ENCODE measurements at places on chromosomes 6 and 20. TPM values are rescaled to one million over a fixed set of nuclear protein-coding genes. Genes with fewer than 3 reads are reported as not detected.

- DNase-seq: no peak
- no peaks in the 10 kb centered on the region for H3K27me3 ChIP-seq
- no peaks in the 10 kb centered on the region for H3K36me3 ChIP-seq
- no peaks in the 10 kb centered on the region for H3K4me1 ChIP-seq
Measured at GRCh38 chr6:154139892-154140291, 100.9 kb downstream of the OPRM1 start.

DNA sequence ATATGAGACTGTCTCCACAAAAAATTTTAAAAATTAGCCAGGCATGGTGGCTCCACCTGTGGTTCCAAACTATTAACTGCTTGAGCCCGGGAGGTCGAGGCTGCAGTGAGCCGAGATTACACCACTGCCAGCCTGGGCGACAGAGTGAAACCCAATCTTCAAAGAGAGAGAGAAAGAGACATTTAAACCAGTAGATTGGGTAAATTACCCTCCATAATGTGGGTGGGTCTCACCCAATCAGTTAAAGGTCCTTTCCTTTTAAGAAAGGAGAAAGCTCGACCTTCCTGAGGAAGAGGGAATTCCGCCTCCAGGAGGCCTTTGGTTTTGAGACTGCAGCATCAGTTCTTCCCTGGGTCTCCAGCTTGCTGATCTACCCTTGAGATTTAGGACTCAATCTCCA is 25.2 kb upstream of the SCML4 start:
- H3K36me3 ChIP-seq: no peaks in the 10 kb centered on the region
- H3K27ac ChIP-seq: no peak overlapping the region
- H3K4me1 ChIP-seq: no peaks in the 10 kb centered on the region
- H3K4me3 ChIP-seq: no peak overlapping the region
- no peak for DNase-seq
- H3K27me3 ChIP-seq: no peaks in the 10 kb centered on the region

DNA sequence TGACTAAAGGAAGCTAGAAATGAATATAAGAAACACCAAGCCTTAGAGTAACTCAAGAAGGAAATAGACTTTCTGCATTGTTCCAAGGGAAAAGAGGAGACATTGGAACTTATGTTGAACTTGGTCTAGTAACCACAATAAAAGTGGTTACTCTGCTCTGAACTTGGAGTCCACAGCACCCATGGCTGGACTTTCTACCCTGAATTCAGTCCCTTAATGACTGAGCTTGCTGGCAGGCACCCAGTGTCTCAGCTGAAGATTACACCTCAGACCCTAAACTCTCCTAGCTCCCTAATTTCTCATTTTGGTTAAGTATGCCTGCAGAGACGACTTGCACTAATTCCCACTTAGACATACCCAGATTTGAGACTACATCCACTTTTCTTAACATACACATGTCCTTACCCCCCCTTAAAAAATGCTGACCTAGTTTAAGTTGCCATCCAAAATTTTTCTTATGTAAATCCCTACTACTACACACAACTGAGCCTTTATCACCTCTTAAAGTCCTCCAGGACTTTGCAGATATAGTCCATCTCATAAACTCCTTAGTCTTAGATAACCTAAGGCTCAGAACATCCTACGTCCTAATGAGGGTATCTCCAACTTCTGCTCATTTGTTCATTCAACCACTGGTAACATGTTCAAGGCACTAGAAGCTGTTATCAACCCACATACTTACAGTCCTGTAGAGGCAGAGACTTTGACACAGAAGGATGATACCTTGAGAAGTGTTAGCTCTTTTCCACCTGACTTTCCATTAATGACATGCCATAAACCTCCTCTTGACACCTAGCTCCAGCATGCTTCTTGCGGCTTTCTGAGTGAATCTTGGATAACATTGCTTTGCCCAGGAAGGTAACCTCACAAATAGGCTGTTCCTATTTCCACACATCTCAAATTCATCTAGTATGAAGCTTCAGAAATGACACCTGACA is 129.8 kb downstream of the ALDH8A1 start:
- no peaks in the 10 kb centered on the region for H3K4me1 ChIP-seq
- H3K27me3 ChIP-seq: no peaks in the 10 kb centered on the region
- no peak for DNase-seq
- no peak overlapping the region for H3K27ac ChIP-seq

GRCh38 chr6:25481267-25481666 is 170.7 kb upstream of the SCGN start:
- H3K4me3 ChIP-seq: no peak overlapping the region
- no peaks in the 10 kb centered on the region for H3K36me3 ChIP-seq
- H3K4me1 ChIP-seq: no peaks in the 10 kb centered on the region
- no peak for DNase-seq

DNA sequence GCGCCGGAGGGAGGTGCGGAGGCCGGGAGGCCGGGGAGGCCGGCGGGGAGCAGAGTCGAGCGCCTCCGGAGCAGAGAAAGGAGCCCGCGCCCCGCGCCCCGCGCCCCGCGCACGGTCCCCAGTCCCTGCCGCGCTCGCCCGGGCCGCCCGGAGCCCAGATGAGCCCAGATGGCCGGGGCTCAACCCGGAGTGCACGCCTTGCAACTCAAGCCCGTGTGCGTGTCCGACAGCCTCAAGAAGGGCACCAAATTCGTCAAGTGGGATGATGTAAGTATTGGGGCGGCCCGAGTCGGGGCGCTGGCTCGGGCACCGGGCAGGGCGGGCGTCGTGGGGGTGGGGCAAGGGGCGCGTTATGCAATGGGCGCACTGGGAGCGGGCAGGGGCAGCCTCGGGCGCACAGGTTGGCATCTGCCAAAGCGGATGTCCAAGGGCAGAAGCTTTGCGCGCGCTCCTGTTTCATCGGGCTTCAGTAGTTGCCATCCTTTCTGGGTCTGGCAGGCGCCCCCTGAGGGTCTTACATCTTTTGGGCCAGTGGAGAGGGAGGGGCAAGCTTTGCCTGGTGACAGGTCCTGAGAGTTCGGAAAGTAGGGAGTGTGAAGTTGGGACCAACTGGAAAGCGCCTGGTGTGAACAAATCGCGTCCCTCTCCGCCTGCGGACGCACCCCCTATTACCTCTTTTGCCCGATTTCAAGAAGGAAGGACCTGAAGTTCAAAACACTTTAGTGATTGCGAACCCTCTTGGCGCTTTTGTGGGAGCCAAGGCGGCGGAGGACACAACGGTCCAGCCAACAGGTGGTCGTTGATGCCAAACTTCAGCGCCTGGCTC is 631 bp downstream of the PLCB1 start:
- H3K27me3 ChIP-seq: no peaks in the 10 kb centered on the region
- no peaks in the 10 kb centered on the region for H3K4me1 ChIP-seq
- peak overlapping the region; percentile 60 for H3K4me3 ChIP-seq

FOXO3 gene
- 107 TPM for total RNA-seq

CCDC170 gene
- total RNA-seq: 9.8 TPM

GRCh38 chr20:53681352-53682212 is 87.9 kb upstream of the ZNF217 start:
- H3K27ac ChIP-seq: no peak overlapping the region
- no peak for DNase-seq
- H3K4me1 ChIP-seq: no peaks in the 10 kb centered on the region
- H3K27me3 ChIP-seq: no peaks in the 10 kb centered on the region

SLX4IP gene
- 5.9 TPM for total RNA-seq

GJA10 gene
- not detected for total RNA-seq

DNA sequence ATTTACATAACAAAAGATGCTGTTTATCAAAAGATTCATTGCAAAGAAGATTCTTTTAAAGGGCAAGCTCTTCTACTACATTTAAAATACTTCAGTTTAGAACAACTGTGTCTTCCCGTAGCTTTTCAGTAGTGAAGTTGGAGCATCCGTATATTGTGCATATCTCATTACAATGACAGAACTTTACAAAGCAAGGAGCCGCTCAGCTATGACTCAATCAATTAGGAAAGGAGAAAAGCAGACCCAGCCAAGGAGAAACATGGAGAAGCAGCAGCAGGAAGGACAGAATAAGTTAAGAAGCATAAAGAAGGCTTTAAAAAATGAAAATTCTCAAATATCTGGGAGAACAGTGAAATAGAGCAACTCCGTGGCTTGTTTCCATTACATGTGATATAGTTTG is 132.6 kb upstream of the SMLR1 start:
- H3K4me1 ChIP-seq: no peaks in the 10 kb centered on the region
- H3K36me3 ChIP-seq: no peaks in the 10 kb centered on the region
- no peak overlapping the region for H3K4me3 ChIP-seq
- no peak for DNase-seq
- H3K27me3 ChIP-seq: no peaks in the 10 kb centered on the region

- no peaks in the 10 kb centered on the region for H3K36me3 ChIP-seq
- H3K27me3 ChIP-seq: no peaks in the 10 kb centered on the region
- no peak for DNase-seq
- H3K4me3 ChIP-seq: no peak overlapping the region
- H3K27ac ChIP-seq: peak overlapping the region; percentile 80
- no peaks in the 10 kb centered on the region for H3K4me1 ChIP-seq
Measured at GRCh38 chr6:156021746-156022396, 566.2 kb upstream of the NOX3 start.

DNA sequence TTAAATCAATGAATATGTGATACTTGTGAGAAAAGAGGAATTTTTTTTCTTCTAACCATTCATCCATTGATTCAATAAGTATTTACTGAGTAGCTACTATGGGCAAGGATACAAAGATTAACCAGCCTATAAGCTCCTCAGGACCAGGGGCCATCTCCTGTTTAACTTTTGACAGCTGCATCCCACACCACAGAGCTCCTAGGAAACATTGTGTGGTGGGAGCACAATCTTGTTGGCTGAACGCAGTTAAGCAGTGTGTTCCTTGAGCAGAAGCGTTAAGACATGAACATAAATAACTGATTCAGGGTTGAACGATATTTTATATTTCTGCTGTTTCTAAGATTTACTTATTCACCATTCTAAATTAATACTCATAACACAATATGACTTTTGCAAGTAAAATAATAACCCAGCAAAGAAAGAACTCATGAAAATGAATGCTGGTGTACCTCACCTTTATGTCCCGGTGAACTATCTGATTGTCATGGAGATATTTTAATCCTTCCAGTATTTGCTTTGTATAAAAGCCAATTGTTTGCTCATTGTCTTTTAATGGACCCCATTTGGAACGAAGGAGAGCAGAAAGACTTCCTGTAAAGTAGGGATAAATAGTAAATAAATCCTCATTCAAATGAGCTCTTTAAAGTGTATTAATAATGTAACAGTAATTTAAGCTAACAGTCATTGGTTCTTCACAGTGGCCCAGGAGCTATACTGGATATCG is 62.6 kb upstream of the MAP7 start:
- no peak overlapping the region for H3K27ac ChIP-seq
- no peak for DNase-seq
- no peaks in the 10 kb centered on the region for H3K36me3 ChIP-seq
- H3K4me3 ChIP-seq: no peak overlapping the region
- H3K4me1 ChIP-seq: no peaks in the 10 kb centered on the region

DNA sequence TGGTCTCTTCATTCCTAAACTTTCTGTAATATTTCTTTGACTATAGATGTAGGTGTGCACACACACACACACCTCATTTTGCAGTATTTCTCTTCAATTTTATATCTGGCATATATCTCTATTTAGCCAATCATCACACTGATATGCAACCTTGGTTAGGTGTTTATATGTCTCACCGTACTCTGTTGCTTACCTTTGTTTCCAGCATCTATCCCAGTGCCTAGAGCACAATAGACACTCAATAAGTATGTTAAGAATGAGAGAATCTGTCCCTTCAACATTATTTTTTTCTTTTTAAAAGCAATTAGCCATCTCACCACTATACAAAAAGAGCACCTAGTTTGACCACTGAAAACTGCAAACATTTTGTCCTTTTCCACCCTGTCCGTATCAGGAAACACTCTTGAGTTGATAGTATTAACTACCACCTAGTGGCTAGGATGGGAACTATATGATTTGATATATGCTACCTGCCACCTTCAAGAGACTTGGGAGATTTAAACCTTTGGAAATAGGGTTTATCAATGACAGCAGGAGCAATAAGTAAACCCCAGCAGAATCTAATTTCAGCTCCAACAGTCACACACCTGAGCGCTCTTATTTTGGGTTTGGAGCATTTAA is 48.7 kb upstream of the RSPO3 start:
- H3K36me3 ChIP-seq: no peaks in the 10 kb centered on the region
- H3K4me1 ChIP-seq: no peaks in the 10 kb centered on the region
- no peak overlapping the region for H3K27ac ChIP-seq
- H3K27me3 ChIP-seq: no peaks in the 10 kb centered on the region

RGS17 gene
- 1.8 TPM for total RNA-seq

SLC17A2 gene
- total RNA-seq: not detected

DNA sequence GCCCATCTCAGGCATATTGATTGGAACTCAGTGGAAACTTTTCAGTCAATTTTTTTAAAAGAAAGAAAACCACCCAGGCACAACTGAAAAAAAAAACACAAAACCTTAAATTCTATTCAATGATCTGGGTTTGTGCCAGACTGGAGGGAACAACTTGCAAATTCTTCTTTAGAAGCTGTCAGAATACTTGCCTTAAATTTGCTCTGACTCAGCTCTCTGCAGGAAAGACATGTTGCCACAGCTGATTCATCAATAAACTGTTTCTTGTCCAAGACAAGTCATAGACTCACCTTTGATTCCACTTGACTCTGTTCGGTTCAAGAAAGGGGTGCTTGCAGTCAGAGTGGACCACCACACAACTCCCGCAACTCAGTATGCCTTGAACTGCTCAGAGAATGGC is 117.8 kb upstream of the F13A1 start:
- no peaks in the 10 kb centered on the region for H3K4me1 ChIP-seq
- H3K4me3 ChIP-seq: no peak overlapping the region
- no peak overlapping the region for H3K27ac ChIP-seq
- H3K27me3 ChIP-seq: no peaks in the 10 kb centered on the region
- DNase-seq: no peak
- no peaks in the 10 kb centered on the region for H3K36me3 ChIP-seq

- no peak overlapping the region for H3K4me3 ChIP-seq
- H3K36me3 ChIP-seq: no peaks in the 10 kb centered on the region
- no peak overlapping the region for H3K27ac ChIP-seq
- no peaks in the 10 kb centered on the region for H3K27me3 ChIP-seq
- no peak for DNase-seq
Measured at GRCh38 chr6:35757456-35758123, 18.8 kb upstream of the CLPSL2 start.

SLC35D3 gene
- total RNA-seq: not detected

MATN4 gene
- total RNA-seq: 0.33 TPM

LPIN3 gene
- 43.2 TPM for total RNA-seq

SPATS1 gene
- not detected for total RNA-seq

GRCh38 chr20:62317167-62317655 is 14.4 kb downstream of the ADRM1 start:
- no peak overlapping the region for H3K4me3 ChIP-seq
- no peak overlapping the region for H3K27ac ChIP-seq
- no peaks in the 10 kb centered on the region for H3K4me1 ChIP-seq
- no peak for DNase-seq
- H3K36me3 ChIP-seq: no peaks in the 10 kb centered on the region

HLA-B gene
- total RNA-seq: 727 TPM

- no peak overlapping the region for H3K4me3 ChIP-seq
- DNase-seq: no peak
- no peak overlapping the region for H3K27ac ChIP-seq
- no peaks in the 10 kb centered on the region for H3K4me1 ChIP-seq
Measured at GRCh38 chr6:40328986-40329545, 258.1 kb downstream of the LRFN2 start.

GRCh38 chr6:14533446-14533845 is 415.9 kb downstream of the CD83 start:
- no peaks in the 10 kb centered on the region for H3K27me3 ChIP-seq
- H3K4me3 ChIP-seq: no peak overlapping the region
- no peak overlapping the region for H3K27ac ChIP-seq
- H3K36me3 ChIP-seq: no peaks in the 10 kb centered on the region
- no peaks in the 10 kb centered on the region for H3K4me1 ChIP-seq
- DNase-seq: no peak

All from breast epithelium (tissue), 4 donors.